CD4-positive, alpha-beta T cell treated with Interleukin-6 for 4 hours (primary cell): ENCODE measurements at places on chromosomes 4 and X.

DNA sequence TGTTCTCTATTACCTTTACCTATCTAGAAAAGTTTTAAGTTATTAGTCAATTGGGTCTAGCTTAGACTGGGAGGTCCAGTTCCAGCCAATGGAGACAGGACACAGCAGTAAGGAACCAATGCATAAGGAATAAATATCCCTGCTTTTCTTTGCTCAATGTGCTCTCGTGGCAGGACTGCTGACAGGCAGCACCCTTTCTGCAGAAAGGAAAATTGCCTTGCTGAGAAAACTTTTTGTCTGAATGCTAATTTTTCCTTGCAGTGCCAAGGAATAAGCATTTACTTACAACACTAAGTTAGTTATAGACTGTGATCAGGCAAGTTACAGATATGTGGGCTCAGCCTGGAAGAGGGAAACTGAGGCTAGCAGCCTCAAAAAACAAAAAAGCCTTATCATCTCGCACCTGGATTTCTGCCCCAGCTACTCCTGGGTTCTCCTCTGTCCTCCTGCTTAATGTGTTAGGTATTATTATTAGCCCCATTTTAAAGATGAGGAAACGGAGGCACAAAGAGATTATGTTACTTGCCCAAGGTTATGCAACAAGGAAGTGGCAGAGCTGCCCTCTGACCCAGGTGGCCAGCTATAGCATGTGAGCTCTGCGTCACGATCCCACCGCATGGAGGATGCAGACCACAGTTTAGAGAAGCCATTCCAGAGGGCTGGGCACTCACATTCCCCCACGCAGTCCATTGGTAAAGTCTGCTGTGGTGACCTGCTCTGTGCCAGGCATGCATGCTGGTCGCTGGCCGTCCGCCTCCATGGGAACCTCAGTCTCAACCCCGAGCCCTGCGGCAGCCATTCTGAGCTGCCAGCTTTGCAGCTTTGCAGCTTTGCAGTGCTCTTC lies 40.5 kb upstream of the C4orf50 start:
- no peak for DNase-seq

DNA sequence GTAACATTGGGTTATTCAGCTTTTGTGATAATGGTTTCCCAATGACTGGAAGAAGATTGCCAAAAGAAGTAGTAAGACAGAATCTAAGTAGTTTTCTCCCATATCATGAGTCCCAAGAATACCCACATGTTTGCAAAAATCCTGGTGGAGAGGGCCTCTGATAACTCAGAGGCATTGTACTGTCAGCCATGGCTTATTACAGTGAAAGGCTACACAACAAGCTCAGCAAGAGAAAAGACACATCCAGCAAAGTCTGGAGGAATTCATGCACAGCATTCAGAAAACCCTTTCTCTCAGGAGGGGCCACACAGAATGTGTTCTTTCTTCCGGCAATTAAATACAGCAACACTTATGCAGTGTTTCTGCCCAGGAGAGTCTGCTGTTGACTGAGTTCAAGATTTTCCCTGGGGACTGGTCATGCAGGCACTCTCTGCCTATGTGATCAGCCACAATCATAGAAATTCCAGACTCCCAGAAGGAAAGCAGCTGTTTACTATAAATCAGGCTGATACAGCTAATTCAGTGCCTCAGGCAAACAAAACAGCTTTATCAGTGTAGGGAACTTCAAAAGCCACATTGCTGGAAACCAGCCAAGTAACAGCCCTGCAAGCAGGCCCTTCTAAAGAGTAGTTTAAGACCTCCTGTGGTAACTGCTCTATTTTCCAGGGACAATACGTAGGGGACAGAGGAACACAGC lies 937.1 kb downstream of the CCSER1 start:
- DNase-seq = no peak

DNA sequence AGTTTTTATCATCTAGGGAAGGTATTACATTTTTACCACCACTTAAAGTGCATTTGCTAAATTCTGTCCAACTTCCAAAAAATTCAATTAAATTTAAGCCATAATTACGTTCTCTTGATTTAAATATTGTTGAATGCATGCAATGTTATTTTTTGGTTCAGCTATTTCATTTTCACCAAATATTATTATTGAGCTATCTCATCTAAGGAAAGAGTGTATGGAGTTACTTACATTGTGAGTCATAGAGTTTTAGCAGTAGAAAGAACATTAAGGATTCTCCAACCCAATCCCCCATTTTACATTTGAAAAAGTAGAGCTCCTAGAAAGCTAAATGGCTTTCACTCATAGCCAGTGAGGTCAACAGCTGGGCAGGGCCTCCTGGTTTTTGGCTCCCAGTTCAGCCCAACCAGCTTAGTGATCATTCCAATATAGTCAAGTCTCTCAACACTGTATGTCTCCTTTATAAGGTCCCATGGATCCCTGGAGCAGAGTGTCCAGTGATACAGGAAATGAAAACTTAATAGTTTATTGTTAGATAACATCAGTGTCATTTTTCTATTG lies 60.5 kb downstream of the NDNF start:
- DNase-seq = no peak

DNA sequence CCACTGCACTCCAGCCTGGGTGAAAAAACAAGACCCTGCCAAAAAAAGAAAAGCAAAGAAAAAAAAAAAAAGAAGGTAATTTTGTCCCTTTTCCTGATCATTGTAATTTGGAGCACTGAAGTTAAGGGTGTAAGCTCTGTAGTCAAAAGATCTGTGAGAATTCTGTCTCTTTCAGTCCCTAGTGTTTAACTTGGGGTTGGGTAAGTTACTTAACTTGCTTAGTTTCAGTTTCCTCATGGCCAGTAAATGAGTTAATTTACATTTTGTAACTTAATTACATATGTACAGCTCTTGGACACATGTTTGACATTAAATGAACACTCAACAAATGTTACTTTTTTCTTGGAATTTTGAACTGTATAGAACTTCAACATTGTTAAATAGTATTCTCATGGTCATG lies 10.9 kb upstream of the UBE2K start:
- DNase-seq = no peak

DNA sequence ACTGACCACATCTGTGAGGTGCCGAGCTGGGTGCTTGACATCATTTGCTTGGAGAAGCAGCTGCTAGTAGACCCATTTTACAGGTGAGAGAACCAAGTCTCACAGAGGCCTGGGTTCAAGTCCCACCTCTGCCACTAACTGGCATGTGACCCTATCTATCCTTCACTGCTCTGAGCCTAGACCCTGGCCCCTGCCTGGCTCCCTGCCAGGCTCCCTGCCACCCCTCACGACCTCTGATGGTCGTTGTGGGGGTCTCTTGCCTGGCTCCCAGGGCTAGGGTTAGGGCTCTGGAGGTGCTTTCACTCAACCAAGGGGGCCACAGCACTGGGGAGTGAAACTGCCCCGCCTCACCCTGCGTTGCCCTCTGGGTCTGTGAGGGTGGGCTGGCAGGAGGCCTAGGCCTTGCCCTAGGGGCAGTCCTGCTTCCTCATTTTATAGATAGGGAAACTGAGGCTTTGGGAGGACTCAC lies 7.2 kb upstream of the ADD1 start:
- DNase-seq = no peak
